ENCODE measurements at places on chromosomes 12 and 14. TPM values are rescaled to one million over a fixed set of nuclear protein-coding genes. Genes with fewer than 3 reads are reported as not detected.

DNA sequence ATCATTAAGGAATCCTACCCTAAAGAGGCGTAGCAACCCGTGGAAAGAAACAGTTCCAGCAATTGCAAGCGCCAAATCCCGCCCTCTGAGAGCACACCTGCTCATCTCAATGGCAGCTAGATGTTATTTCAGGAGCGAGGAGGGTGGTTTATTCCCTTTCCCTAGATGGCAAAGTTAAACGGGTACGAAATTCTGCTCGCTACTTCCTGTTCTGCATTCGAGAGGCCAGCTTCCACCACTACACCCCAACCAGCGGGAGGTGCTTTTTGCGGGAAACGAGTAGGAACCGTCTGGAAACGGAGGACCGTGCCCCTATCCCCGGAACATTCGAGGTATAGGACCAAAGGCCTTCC, 536 bp downstream of the VPS29 start:
- DNase-seq, result no peak

NABP2 gene
- 18.5 TPM for total RNA-seq

- DNase-seq, result no peak
Observed at GRCh38 chr12:110927546-110927945, 7.2 kb upstream of the MYL2 start.

DNA sequence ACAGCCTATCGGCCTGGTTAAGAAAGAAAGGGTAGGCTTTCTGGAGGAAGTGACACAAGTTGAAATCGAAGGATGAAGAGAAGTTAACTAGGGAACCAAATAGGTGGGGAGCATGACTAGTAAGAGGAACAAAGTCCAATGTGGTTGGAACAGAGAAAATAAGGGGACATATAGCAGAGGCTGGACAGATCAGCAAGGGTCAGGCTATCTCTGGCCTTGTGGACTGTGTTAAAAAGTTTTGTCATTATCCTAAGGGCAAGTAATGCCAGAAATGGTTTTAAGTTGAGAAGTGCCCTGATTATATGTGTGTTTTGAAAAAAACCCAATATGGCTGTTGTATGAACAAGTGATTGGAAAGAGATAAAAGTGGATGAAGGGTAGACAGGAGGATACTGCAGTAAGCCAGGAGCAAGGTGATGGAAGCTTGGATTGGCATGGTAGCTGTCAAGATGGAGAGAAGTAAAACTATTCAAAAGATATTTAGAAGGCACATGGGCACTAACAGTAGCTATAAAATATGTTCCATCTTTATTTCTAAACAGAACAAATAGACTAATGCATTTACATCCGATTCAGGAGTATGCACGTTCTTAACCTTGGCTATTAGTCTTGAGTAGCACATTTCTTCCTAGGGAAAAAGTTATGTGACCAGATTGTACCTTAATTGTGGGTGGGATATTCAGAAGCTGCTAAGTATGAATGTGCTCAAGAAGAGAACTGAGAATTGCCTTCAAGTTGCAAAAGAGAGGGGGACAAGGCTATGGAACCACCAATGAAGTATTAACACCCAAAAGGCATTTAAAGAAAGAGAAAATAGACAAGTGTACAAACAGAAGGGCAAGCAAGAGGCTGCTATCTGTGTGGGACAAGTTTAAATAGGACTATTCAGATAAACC, 46.8 kb upstream of the OR5AU1 start:
- DNase-seq, result no peak

SLIRP gene
- total RNA-seq, result 82.3 TPM

IFNG-AS1 gene
- 0.27 TPM for total RNA-seq

GRCh38 chr14:29925736-29926135, 1.9 kb downstream of the PRKD1 start:
- no peak for DNase-seq

GRCh38 chr12:2152134-2152533, 99.3 kb downstream of the CACNA1C start:
- no peak for DNase-seq

DNA sequence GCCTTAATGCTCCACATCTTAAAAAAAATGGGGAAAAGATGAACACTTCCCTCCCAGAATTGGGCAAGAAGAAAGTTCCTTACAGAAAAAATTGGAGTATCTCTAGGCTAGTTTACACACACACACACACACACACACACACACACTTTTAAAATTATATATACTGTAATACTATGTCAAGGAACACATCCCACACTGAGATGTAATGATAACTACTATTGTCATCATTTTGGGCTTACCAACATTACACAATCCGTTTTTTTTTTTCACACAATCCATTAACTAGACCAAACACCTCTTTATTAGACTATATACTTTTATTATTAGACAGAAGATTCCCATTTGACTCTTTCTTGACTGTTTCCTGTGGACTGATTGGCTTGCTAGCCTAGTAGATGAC, 2.5 kb downstream of the LTBR start:
- no peak for DNase-seq

GRCh38 chr14:103217538-103217937, 94.3 kb downstream of the TNFAIP2 start:
- DNase-seq, result no peak
